ENCODE measurements at places on chromosomes 3 and 15.
A peak's percentile ranks its signal among the peaks of the same experiment; 100 is the strongest.

DNA sequence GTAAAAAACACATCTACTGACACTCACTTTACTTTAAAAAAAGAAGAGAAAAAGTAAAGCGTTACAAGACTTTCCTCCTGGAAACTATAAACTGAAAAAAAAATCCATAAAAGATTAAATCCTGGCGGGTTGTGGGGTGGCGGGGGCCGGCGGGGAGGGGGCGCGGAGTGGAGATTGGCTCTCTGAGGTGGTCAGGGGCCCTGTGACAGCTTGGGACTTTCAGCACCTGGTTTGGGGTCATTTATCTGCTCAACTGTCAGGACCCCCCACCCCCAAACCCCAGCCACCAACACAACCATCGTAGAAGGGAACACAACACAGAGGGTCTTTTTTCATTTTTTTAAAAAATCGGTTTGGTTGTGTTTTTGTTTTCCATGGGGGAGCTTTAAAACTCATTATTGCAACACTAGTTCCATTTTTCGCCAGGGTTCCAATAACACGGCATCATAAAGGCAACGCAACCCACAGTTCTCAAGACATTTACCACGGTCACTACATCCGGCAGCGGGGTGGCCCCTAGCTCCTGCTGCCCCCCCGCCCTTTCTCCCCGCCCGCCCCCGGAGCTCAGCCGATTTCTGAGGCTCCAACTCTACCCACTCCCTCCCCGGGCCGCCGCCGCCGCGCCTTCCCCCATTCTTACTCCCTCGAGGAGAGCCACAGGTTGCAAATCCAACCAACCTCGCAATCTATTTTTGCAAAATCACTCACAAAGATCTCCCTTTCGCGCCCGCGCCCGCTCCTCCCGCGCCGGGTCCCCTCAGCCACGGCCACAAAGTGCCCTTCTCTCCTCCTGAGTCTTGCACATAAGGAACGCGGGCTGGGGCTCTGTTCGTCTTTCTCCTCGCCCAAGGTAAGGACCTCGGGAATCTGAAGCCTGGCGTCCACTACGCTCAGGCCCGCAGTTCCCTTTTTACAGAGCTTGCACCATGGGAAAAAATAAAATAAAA is 1.8 kb downstream of the BCL6 start:
- no peak for DNase-seq

DNA sequence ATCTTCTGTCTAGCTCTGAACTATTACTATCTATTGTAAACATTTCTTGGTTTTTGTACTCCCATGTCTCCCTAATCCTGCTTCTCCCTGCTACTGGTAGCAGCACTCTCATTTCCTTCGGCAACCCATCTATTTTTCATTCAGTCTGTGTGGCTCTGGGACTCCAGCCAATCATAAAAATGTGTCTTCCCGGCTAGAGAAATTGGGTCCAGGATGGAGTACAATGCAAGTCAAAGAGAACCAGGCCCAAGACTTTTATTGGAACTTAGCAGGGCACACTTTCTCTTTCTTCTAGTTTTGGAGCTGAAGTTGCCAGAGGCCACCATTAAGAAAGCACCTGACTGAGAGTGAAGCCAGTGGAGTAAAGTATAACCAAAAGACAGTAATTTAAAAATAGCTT is 22.8 kb upstream of the ARHGEF26 start:
- no peak for DNase-seq

DNA sequence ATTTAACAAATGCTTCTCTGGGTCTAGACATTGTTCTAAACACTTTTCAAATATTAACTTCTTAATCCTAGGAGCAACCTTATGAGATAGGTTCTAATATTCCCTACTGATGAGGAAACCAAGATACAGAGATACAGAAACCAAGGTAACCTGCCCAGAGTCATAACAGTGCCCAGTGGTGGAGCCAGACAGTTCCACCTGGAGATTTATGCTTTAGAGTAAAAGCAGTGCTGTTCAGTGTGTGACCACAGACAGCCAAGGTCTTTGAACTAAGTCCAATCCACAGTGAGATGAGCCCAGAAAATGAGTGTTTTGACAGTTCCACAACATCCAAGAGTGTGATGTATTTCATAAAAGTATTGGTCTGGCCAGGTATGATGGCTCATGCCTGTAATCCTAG is 105.2 kb upstream of the UMPS start:
- DNase-seq: no peak

- no peak for DNase-seq
Observed at GRCh38 chr15:85044894-85045293, 63.2 kb downstream of the PDE8A start.

- DNase-seq: no peak
Observed at GRCh38 chr3:60585918-60586317, 665.3 kb downstream of the FHIT start.

DNA sequence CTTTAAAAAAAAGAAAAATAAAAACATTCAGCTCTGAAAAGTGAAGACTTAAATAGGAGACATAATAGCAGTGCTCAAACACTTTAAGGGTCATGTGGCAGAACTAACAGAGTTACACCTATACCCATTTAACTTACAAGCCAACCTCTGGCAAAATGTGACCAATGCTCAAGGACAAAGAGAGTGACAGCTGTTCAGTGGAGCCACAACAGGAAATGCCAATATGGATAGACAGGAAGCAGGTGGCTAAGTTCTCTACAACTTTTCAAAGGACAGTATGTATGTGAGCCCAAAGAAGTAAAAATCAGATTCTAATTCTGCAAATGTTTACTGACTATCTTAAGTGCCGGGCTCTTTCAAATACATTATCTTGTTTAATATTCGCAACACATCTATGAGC is 3.4 kb downstream of the TMCC1 start:
- no peak for DNase-seq

GRCh38 chr3:126855374-126855773 is 127.5 kb upstream of the PLXNA1 start:
- no peak for DNase-seq

GRCh38 chr15:85380812-85381642 is 624 bp downstream of the AKAP13 start:
- DNase-seq: peak; percentile 29

GRCh38 chr3:195260280-195260905 is 10.6 kb downstream of the XXYLT1 start:
- DNase-seq: no peak

GRCh38 chr15:90095521-90095959 is 6.7 kb downstream of the IDH2 start:
- no peak for DNase-seq

DNA sequence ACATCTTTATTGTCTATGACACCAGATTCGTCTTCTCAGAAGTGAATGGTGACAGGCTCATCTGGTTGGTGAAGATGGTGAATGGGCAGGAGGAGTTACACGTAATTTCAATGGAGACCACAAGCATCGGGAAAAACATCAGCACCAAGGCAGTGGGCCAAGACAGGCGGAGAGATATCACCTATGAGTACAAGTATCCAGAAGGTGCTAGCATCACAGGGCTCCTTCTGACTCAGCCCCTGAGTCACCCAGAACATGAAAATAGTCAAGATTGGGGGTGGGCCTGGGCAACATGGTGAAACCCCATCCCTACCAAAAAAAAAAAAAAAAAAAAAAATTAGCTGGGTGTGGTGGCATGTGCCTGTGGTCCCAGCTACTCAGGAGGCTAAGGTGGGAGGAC is 32.6 kb downstream of the TGM4 start:
- no peak for DNase-seq

DNA sequence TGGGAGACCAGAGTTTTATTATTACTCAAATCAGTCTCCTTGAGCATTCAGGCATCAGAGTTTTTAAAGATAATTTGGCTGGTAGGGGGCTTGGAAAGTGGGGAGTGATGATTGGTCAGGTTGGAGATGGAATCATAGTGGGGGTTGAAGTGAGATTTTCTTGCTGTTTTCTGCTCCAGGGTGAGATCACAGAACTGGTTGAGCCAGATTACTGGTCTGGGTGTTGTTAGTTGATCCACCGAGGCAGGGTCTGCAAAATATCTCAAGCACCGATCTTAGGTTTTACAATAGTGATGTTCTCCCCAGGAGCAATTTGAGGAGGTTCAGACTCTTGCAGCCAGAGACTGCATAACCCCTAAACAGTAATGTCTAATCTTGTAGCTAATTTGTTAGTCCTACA is 141.0 kb downstream of the OTOL1 start:
- no peak for DNase-seq

DNA sequence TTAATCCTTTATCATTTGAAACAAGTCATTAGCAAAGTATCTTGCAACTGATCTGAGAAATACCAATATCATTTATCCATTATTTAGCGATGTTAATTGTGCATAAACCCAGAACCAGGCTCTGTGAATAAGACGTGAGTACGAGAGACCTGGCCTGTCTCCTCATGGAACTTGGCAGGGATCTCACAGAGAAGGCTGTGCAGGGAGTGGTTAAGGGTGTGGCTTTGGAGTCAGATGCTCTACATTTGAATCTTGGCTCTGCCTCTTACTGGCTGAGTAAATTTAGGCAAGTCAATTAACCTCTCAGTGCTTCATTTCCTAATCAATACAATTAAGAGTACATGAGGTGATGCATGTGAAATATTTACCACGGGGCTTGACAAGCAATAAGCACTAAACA is 39.9 kb upstream of the TBL1XR1 start:
- DNase-seq: no peak

DNA sequence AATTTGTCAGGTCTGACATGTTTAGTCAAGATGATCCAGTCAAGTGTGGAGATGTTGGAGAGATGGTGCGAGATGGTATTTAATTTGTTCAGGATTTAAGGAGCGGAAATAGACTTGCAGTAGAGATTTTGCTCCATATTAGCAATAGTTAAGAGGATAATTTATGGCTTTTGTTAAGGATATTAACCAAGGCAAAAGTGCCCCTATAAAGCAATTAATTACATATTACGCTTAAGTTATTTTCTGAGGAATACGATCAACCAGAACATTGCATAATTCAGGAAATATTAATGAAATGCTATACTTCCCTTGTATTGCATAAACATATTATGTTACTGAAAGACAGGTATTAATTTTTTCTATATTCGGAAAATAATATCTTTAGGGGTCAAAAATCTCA is 83.9 kb downstream of the ZIC1 start:
- DNase-seq: no peak

GRCh38 chr3:102106416-102107097 is 257.2 kb downstream of the NFKBIZ start:
- peak; percentile 51 for DNase-seq

DNA sequence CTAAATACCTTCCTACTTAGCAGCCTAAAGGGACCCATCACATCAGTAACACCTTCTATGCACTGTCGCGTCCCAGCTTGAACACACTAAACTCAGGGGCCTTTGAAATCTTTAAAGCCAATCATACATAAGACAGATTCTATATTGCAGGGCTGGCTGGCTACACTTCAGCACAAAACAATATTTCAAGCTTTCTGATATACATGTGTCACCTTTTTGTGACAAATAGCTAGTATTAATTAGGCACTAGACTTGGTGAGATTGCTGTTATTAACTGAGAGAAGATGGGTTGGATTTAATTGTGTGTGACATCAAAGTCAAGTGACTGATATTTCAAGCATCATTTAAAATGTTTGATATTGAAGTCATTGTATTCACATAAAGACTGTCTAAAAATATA is 148.4 kb downstream of the ZIC4 start:
- no peak for DNase-seq

DNA sequence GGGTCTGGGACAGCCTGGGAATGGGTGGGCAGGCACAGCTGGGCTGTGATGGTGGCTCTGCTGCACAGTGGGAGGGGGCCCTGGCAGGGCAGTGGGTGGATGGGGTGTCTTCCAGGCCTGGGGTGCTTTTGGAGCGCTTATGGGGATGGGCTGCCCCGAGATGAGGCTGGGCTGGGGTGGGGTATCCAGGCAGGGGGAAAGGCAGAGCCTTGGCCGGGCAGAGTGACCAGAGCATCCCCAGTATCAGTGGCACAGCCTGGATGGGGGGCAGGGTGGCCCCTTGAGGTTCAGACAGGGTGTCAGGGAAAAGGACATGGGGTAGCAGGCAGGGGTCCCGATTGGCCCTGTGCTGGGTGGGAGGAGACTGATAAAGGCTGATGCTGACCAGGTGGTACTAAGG is 26.6 kb downstream of the HDAC11 start:
- no peak for DNase-seq

GRCh38 chr3:142735462-142735861 is 11.6 kb downstream of the TRPC1 start:
- DNase-seq: no peak

DNA sequence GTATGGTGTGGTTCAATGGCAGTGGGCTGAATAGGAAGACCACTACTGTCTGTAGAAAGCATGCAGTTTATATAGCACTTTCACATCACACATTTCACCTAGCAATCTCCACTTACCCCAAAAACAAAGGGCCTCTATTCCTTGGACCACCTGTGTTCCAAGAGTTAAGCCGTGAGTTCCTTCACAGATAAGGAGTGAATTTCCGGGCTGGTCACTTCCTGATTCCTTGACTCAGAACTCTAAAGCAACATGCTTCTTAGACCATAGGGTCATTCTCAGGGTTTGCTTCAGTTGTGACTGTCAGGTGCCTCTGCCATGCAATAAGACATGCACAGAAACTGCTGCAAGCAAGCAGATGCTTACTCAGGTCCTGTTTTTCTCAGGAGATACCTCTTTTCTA is 588.5 kb upstream of the TGFBR2 start:
- DNase-seq: no peak

GRCh38 chr3:152121270-152121636 is 147.5 kb upstream of the MBNL1 start:
- DNase-seq: peak; percentile 95

- DNase-seq: no peak
Observed at GRCh38 chr3:119508172-119508845, 10.0 kb downstream of the TIMMDC1 start.

DNA sequence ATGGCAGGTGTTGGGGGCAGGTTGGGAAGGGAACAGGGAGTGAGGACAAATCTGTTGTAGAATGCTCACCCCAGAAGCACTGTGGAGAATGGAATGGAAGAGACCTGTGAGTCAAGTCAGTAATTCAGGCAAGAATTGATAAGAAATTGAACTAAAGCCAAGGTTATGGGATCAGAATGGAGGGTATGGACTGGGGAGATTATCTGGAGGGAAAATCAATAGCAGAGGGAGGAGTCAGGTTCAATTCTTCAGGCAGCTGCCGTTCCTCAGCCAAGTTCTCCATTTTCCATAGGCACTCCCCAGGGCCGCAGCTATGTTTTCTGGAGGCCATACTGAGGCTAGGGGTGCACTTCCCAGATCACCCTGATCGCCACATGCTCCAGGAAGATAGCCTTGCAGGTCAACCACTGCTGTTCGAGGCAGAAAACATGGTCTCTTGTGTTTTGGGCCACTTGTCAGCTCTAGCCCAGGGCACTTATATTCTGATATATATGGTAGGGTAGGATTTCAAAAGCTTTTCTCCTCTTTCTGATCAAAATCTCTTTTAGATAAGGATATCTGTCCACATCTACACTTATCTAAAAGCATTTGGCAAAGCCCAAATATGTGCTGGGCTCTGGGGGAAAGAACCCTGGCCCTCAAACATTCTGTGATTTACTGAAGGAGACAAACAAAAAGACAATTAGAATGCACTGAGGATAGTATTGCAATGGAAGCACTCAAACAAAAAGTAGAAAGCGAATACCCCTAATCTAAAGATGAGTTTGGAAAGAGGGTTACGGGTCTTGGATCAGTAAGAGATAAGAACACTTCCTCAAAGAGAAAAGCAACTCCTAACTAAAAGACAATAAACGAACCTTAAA is 92.3 kb downstream of the TMEM212 start:
- DNase-seq: no peak

GRCh38 chr3:94990952-94991705 is 928.3 kb downstream of the NSUN3 start:
- no peak for DNase-seq
